ENCODE measurements at places on chromosomes 4 and X.

GRCh38 chr4:185015108-185015507 lies 3.2 kb upstream of the HELT start:
- DNase-seq = no peak

DNA sequence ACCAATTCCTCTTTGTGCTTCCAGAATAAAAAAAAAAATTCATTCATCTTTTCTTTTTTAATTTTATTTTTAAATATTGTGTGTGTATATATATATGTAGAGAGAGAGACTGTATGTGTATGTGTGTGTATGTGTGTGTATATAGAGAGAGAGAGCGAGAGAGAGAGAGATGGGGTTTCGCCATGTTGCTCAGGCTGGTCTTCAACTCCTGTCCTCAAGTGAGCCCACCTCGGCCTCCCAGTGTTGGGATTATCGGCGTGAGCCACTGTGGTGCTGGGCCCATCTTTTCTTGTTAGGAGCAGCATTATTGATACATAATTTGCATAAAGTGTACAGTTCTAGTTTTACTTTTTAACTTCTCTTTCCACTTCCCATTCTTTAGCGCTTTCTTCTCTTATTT lies 33.6 kb downstream of the KDM6A start:
- no peak for DNase-seq

GRCh38 chrX:26032111-26032912 lies 105.8 kb upstream of the MAGEB18 start:
- DNase-seq = no peak

- DNase-seq = no peak
Measured at GRCh38 chr4:120977435-120977997, 55.0 kb upstream of the PRDM5 start.

GRCh38 chr4:29309050-29309449 lies 1411.1 kb upstream of the PCDH7 start:
- DNase-seq = no peak

DNA sequence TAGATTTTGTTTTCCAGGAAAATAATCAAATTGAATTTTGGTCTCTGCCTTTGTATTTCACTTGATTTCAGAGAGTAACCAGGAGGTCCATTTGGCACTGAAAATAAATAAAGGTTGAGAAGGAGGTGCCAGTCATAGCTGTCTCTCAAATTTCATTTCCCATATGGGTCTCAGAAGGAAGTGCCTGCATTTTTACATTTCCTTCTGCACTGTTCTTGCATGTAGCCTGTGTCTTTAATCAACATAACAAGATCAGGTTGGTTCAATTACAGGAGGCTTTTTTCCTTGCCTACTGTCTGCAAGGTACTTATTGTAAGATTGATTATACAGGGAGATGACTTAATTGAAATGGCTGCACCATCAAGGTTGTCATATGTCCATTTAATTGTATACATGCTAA lies 15.7 kb downstream of the LRRC66 start:
- DNase-seq = no peak

GRCh38 chr4:186920483-186920882 lies 196.8 kb upstream of the FAT1 start:
- no peak for DNase-seq
